ENCODE measurements at places on chromosomes 12 and 14.

DNA sequence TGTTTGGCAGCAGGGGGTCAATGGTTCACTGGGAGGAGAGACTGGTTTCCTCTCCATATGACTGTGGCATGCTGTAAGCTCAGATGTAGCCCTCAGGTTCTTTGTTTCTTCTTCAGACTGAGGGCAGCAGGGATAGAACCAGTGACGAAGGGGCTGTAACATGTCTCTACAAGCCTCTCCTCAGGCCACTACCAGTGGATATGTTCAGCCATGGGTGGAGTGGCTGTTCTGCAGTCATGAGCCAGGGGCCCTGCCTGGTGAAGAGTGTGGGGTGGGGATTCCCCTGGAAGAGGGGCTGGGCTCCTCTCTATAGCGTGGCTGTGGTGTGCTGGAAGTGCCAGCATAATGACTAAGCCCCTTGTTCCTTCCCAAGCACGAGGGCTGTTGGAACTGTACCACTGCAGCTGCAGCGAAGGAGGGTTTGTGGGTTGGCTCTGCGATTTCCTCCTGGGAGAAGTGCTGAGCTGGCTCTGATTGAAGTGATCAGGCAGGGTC is 55.8 kb downstream of the CMAS start:
- DNase-seq: no peak

DNA sequence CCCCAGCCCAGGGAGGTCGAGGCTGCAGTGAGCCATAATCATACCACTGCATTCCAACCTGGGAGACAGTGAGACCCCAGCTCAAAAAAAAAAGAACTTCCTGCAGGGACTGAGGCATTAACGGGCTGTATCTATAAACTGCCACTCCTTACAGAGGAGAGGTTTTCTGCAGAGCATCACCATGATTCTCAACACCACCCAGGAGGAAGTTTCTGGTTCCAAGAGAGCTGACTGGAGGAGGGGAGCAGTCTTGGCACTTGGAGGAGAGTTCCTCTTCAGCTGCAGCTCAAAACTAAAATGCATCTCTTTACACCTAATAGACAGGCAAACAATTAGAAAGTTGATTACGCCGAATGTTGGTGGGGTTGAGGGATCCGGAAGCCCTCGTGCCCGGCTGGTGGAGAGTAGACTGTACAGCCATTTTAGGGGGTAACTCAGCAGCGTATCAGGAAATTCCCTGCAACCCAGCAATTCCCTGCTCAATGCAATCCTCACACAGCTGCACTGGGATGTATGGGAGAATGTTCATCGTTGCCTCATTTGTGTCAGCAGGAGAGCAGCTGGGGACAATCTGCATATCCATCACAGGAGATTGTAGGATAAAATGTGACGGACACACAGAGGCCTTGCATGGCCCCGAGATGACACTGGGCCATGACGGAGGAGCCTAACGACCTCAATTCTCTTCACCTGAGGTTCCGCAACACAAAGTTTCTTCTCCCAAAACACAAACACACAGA is 36.6 kb downstream of the ACTN1 start:
- no peak for DNase-seq

GRCh38 chr12:106303202-106303820 is 778 bp downstream of the TCP11L2 start:
- DNase-seq: peak; percentile 92

DNA sequence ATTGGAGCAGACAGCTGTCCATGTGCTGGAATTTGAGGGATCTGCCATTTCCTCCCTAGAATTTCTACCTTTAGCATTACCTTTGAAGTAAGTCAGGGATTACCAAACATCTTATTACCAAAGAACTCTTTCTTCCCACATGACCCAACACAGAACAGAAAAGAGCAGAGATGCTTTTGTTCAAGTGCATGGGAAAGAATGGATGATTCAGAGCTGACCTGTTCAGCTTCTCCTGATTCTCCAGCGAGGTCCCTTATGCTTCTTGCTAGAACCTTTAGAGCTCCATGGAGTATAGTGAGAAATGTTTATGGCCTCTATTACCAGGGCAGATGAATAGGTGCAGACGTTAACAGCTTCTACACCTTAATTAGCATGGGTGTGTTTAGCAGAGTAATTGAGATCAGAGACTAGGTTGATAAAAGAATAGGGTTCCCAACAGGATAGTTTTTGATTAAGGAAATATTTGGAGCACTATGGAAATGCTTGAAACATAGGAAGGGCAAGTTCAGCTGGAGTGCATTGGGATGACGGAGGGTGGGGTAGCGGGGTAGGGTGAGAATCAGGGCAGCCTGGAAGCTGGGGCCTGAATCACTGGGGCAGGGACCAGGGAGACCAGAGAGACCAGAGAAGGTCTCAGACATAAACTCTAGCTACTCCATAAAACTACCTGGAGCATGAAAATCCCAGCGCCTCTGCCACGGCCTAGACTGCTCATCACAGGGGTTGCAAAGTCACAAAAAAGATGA is 223.7 kb downstream of the CACNA1C start:
- no peak for DNase-seq

DNA sequence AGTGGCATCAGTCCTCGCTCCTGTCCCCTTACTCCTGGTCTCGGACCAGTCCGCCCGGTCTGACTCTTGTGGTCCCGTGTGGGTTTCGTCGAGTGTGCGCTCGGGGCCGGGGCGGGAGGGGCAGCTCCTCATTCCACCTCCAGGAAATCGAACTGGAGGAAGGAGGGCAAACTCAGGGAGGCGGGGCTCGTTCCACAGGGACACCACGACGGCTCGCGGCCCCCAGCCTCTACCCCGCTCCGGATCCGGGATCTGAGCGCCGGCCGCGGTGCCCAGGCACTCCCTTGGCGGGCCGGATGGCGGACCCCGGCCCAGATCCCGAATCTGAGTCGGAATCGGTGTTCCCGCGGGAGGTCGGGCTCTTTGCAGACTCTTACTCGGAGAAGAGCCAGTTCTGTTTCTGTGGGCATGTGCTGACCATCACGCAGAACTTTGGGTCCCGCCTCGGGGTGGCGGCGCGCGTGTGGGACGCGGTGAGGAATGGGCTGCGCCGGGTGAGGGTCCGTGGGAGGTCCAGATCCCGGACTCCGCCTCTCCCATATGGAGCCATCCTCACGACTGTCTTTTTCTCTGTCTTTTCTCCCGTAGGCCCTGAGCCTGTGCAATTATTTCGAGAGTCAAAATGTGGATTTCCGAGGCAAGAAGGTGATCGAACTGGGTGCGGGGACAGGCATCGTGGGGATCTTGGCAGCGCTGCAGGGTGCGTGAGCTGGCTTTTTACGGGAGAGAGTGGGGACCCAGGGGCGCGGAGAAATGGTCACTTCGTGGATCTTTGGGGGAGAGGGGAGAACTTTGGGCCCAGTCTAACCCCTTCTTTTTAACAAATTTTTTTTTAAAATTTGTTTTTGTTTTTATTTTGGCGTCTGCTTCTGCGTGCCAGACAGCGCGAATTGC is at the start of gene EEF1AKMT3:
TSS of gene EEF1AKMT3 (plus strand) at position 186 of the 894 bp plus-strand sequence. CDS start at position 297, 111 bp downstream.
- DNase-seq: peak; percentile 59

- no peak for DNase-seq
Observed at GRCh38 chr12:103542078-103542477, 45.0 kb upstream of the STAB2 start.

DNA sequence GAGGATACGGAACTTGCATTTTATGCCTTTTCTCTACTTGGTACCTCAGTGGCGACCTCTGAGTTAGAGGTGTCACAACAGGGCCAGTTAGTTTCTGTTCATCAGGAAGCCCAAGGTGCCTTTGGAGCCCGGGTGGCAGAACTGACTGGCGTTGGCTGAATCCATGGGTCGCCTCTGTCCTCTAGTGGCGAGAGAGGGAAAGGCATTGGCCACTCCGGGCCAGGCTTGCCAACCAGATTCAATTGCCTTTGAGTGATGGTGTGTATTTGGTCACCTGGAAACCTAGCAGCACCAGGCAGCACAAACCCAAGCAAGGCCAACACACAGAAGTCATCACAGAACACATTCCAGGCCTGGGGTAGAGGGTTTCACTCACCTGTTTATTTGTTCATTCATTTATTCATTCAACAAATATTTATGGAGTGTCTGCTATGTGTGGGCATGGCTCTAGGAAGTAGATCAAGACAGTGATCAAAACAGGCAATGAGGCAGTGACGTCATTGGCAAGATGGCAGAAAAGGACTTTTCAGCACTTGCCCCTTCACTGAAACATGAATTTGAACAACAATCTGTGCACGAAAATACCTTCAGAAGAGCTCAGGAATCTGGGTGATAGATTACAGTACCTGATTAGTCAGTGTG is 40.5 kb upstream of the KCNA5 start:
- DNase-seq: peak; percentile 74

- DNase-seq: peak; percentile 95
Observed at GRCh38 chr14:79091381-79091963, 921.3 kb downstream of the NRXN3 start.

GRCh38 chr12:101954676-101955075 is 77.3 kb downstream of the DRAM1 start:
- DNase-seq: no peak

GRCh38 chr12:104534162-104534856 is 77.6 kb downstream of the CHST11 start:
- DNase-seq: no peak

GRCh38 chr12:58888131-58888783 is 32.0 kb downstream of the LRIG3 start:
- peak; percentile 48 for DNase-seq

DNA sequence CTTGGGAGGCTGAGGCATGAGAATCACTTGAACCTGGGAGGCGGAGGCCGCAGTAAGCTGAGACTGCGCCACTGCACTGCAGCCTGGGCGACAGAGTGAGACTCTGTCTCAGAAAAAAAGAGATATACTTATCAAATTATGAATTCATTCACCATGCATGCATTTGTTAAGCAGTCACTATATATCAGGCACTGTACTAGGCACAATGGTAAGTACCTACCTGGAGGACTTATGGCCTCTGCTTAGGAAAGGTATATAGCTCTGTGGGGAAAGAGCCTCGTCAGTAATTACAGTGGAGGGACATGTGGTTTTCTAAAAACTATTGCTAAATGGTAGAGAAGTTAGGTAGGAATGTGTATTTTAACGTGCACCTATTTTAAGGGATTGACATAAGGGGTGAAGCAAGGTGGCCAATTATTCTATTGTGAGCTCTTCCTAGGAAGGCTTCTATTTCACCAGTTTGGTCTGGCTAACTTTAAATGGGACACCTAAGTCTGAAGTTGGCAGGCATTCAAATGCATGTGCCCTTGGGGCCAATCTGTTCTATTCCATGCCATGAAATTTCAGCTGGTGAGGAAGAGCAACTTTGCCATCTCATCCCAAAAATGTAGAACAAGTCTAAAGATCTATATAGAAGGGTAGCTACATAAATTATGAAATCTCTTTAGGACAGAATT is 15.0 kb downstream of the TCP11L2 start:
- no peak for DNase-seq

GRCh38 chr12:104000807-104001434 is 35.2 kb downstream of the TDG start:
- no peak for DNase-seq

DNA sequence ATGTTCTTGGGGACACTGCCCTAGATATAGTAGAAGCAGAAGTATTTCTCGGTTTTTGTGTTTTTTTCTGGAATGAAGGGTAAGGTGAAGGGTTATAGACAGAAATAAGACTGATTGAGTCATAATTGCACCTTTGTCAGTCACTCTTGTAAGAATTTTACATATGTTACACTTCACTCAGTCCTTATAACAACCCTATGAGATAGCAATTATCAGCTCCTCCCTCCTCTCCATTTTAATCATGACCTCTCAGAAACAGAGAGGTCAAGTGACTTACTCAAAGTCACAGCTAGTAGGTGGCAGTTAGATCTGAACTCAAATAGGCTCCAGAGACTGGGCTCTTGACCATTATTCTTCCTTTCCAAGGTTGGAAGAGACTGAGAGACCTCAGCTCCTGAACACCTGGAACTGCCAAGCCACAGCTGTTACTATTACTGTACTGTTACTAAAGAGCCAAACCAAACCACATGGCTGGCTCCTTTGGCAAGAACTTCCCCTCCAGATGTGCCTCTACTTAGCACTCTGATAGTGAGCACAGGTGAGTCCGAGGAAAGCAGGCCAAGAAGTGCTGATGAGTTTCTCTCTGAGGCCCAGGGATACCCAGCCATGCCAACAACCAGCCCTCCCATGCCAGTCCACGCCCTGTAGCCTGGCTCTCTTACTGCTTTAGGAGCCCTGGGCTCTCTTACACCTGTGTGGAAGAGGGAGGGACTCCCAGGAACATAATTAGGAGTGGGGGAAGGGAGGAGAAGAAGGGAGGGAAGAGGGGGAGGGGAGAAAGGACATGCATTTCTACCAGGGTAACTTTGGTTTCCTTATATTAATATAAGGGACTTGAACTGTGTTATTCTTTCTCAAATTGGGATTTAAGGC is 121.3 kb downstream of the CRADD start:
- DNase-seq: no peak

GRCh38 chr12:6752167-6752920 is 597 bp downstream of the MLF2 start:
- peak; percentile 33 for DNase-seq
